Activated T-helper 1 cell treated with anti-CD3 and anti-CD28 coated beads, Interleukin-12 subunit alpha, Interleukin-12 subunit beta, Interleukin-2, Interleukin-4 antibody, amounts not matched to agents 30 ng/mL and 10 ng/mL and 1 ng/mL, durations not matched to agents 14 hours and 24 hours and 36 hours (primary cell): ENCODE measurements at places on chromosomes 16 and 17. TPM values are rescaled to one million over a fixed set of nuclear protein-coding genes. Genes with fewer than 3 reads are reported as not detected.

GRCh38 chr17:43528319-43528987 is 17.7 kb downstream of the ETV4 start:
- H3K4me1 ChIP-seq: no peaks in the 10 kb centered on the region
- H3K27ac ChIP-seq: no peak overlapping the region
- DNase-seq: no peak
- peaks cover 10% of the 10 kb centered on the region for H3K36me3 ChIP-seq

GRCh38 chr17:76797241-76797840 is 59.4 kb downstream of the MFSD11 start:
- no peak overlapping the region for H3K4me3 ChIP-seq
- H3K36me3 ChIP-seq: peaks cover 4% of the 10 kb centered on the region
- no peak overlapping the region for H3K27ac ChIP-seq

GRCh38 chr17:69900101-69900500 is 174.9 kb upstream of the KCNJ16 start:
- no peaks in the 10 kb centered on the region for H3K36me3 ChIP-seq
- no peak overlapping the region for H3K27ac ChIP-seq
- H3K27me3 ChIP-seq: no peaks in the 10 kb centered on the region
- H3K4me1 ChIP-seq: no peaks in the 10 kb centered on the region

DNA sequence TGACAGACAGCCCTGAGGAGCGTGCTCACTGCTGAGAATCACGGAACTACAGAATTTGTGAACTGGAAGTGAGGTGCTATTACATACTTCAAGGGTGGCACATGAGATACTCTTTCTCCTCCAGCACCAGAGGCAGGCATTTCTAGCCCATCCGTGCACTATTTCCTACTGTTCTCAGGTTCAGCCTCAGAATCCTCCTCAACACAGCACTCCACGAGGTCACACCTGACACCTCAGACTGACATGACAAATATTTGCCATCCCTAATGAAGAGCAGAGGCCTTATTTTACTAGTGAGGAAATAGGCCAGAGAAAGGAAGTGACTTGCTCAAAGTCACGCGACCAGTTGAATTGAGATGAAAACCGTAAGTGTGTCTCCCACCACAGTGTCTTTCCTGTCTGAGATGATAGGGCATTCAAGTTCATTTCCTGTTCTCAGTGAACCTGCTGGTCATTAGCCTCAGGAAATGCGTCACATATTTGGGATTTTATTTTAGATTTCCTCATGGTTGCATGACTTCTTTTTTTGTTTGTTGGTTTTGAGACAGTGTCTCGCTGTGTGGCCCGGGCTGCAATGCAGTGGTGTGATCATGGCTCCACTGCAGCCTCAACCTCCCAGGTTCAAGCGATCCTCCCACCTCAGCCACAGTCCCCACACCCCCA is 23.6 kb downstream of the SEZ6 start:
- peak; percentile 13 for DNase-seq
- H3K27ac ChIP-seq: peak overlapping the region; percentile 13
- H3K4me1 ChIP-seq: peaks cover 18% of the 10 kb centered on the region
- no peaks in the 10 kb centered on the region for H3K36me3 ChIP-seq
- H3K27me3 ChIP-seq: peaks cover 2% of the 10 kb centered on the region

DNA sequence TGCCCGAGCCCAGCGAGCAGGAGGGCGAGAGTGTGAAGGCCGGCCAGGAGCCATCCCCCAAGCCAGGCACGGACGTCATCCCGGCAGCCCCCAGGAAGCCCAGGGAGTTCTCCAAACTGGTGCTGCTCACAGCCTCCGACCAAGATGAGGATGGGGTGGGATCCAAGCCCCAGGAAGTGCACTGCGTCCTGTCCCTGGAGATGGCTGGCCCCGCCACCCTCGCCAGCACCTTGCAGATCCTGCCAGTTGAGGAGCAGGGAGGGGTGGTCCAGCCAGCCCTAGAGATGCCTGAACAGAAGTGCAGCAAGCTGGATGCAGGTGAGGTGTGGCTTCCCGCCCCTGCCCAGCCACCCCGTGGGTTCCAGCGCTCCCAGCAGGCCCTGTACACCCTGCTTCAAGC is 18.0 kb downstream of the FLYWCH1 start:
- H3K27ac ChIP-seq: no peak overlapping the region
- peaks cover 8% of the 10 kb centered on the region for H3K36me3 ChIP-seq
- DNase-seq: no peak

DNA sequence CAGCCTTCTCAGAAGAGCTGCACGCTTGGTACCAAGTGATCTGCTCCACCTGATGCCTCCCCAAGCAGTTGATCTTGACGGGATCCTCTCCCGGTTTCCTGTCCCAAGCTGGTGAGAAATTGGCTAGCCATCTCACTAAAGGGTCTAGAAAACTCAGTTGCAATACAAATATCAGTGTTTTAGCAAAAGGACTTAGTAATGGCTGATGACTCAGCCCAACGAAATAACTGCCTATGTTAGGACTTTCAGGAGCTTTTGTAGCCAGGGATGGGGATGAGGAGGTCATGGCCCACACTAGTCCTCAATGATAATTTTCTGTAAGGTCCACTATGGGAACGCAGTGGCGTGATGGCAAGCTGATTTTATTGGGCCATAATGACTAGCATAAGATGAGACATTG is 23.3 kb upstream of the ENGASE start:
- no peak overlapping the region for H3K4me3 ChIP-seq
- H3K27ac ChIP-seq: no peak overlapping the region
- H3K36me3 ChIP-seq: no peaks in the 10 kb centered on the region
- peaks cover 4% of the 10 kb centered on the region for H3K27me3 ChIP-seq
- H3K4me1 ChIP-seq: no peaks in the 10 kb centered on the region
- DNase-seq: no peak

The ARHGAP44 gene
- 0.51 TPM in 1 of 2 replicates, not detected in the other for total RNA-seq

The TERB1 gene
- 0.29 TPM in 1 of 2 replicates, not detected in the other for total RNA-seq
